ENCODE measurements at places on chromosomes 1 and 21.

DNA sequence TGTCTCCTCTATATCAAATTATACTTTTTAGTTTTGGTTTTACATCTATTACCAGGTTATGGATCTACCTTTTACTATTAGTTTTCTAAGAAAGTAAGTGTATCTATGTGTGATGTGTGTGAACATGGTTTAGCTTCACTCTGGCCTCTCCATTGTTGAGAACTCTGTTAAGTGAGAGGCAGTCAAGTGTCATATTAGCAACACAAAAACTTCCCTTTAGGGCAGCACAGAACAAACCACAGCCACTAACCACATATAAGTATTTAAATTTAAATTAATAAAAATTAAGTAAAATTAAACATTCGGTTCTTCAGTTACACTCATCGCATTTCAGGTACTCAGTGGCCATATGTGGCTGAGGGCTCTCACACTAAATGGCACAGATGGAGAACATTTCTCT, 96.6 kb downstream of the DPYD start:
- no peak overlapping the region for H3K4me3 ChIP-seq
- no peaks in the 10 kb centered on the region for H3K36me3 ChIP-seq
- no peak for DNase-seq
- no peak overlapping the region for H3K27ac ChIP-seq
- H3K27me3 ChIP-seq, result no peaks in the 10 kb centered on the region

GRCh38 chr1:55645270-55645669, 430.1 kb upstream of the USP24 start:
- no peak overlapping the region for H3K27ac ChIP-seq
- H3K27me3 ChIP-seq, result no peaks in the 10 kb centered on the region
- no peaks in the 10 kb centered on the region for H3K4me1 ChIP-seq

DNA sequence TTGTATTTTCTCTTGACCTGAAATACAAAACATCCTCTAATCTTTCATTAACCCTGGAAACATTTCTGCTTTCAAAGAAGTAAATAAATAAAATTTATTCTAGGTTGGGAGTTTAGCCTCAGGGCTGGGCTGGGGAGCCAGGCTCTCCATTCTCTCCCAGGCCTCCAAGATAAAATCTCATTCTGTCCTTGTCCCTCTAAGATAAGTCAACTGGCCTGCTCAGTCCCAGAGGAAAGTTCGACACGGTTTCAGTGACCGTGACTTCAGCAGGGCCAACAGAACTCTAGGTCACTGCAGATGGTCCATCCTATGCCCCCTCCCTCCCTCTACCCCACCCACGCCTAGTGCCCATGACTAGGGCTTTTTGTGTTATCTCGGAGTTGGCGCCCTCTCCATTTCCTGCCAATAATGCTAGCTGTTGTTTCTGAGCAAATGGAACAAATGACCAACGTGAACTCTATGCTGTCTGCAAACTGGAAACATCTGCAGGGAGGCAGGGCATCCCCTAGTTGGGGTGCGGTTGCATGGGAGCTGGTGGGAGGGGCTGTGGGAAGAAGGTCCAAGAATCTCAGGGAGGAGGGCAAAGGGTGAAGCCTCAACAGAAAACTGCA, 10.1 kb upstream of the ADORA3 start:
- no peak overlapping the region for H3K27ac ChIP-seq
- peaks cover 16% of the 10 kb centered on the region for H3K4me1 ChIP-seq
- no peaks in the 10 kb centered on the region for H3K27me3 ChIP-seq
- H3K4me3 ChIP-seq, result no peak overlapping the region

DNA sequence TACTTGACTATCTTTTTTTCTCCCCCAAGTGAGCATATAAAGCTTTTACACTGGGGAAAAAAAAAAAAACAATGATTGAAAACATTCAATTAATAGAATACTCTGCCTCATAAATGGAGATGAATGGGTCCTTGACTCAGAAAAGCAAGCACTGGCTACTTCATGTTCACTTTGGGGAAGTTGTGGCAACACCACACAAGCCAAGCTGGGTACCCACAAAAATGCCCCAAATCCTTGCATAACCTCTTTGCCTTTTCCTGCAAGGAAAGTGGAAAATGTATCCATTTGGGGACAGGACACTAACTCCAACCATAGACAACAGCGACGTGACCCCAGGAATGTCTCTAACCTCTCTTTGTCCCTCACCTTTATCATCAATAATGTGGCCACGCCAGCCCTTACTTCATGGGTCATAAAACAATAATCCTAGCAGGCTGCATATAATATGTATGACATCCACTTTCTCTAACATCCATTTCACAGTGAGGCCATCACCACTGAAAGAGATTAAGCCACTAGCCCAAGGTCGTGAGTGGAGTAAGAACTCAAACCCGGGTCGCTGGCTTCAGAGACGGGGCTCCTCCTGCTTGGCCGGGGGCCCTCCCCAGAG, 2.3 kb downstream of the ECE1 start:
- H3K4me3 ChIP-seq, result no peak overlapping the region
- H3K4me1 ChIP-seq, result no peaks in the 10 kb centered on the region
- H3K27ac ChIP-seq, result peak overlapping the region; percentile 81
- DNase-seq, result no peak
- H3K36me3 ChIP-seq, result no peaks in the 10 kb centered on the region

GRCh38 chr21:25314247-25314646, 293.0 kb downstream of the MRPL39 start:
- no peaks in the 10 kb centered on the region for H3K36me3 ChIP-seq
- no peak overlapping the region for H3K27ac ChIP-seq
- H3K4me1 ChIP-seq, result no peaks in the 10 kb centered on the region
- H3K4me3 ChIP-seq, result no peak overlapping the region
- no peak for DNase-seq

GRCh38 chr1:15680561-15681348, 3.4 kb upstream of the PLEKHM2 start:
- no peaks in the 10 kb centered on the region for H3K36me3 ChIP-seq
- H3K4me1 ChIP-seq, result no peaks in the 10 kb centered on the region
- H3K27me3 ChIP-seq, result no peaks in the 10 kb centered on the region

DNA sequence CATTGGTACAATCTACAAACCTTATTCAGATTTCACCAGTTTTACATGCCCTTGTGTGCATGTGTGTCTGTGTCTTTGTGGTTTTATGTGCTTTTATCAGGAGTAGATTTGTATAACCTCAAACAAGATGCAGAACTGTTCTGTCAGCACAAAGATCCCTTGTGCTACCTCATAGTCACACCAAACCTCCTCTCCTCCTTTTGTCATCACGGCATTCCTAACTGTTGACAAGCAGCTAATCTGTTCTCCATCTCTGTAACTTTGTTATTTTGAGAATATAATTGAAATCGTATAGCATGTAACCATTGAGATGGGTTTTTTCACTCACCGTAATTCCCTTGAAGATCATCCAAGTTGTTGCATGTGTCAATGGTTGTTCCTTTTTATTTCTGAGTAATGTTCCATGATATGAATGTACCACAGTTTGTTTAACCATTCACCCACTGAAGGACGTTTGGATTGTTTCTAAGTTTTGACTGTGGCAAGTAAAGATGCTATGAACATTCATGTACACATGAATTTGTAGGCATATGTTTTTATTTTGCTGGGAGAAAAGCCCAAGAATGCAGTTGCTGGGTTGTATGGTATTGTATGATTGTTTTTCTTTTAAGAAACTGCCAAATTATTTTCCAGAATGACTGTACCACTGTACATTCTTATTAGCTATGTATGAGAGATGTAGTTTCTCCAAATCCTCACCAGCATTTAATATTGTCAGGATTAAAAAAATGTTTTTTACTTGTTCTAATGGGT, 78.1 kb upstream of the B3GALT2 start:
- no peak for DNase-seq
- H3K27me3 ChIP-seq, result no peaks in the 10 kb centered on the region
- H3K36me3 ChIP-seq, result no peaks in the 10 kb centered on the region
- no peak overlapping the region for H3K27ac ChIP-seq

GRCh38 chr1:167166690-167167075, 54.0 kb upstream of the POU2F1 start:
- no peak for DNase-seq
- H3K27me3 ChIP-seq, result no peaks in the 10 kb centered on the region
- no peaks in the 10 kb centered on the region for H3K36me3 ChIP-seq
- H3K4me1 ChIP-seq, result peaks cover 16% of the 10 kb centered on the region

DNA sequence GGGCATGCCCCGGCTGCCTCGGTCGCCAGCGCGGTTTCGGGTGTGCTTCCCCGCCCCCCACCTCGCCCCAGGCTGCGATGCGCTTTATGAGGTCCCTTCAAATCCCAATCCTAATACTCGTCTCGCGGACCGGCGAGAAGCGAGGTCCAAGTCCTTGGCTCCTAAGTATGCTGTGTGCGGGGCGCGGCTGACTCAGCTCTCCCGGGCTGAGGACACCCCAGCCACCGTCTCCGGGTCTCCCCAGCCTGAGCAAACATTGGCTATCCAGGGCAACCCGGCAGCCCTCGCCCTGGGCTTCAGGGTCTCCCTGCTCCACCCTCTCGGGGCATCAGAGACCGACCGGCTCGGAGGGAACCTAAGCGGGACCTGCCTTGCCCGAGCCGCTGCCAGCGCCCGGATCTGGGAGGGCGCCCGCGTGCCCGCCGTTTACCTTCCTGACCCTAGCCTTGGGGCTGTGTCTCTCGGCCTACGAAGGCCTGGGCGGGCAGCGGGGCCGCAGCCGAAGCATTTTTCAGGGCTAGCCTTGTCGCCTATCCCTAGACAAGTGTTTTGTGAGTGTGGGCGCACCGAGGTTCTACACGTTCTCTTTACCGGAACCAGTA, 1.2 kb downstream of the ITPKB start:
- H3K27me3 ChIP-seq, result no peaks in the 10 kb centered on the region
- peak overlapping the region; percentile 86 for H3K4me3 ChIP-seq
- H3K36me3 ChIP-seq, result peaks cover 16% of the 10 kb centered on the region
- H3K4me1 ChIP-seq, result peaks cover 21% of the 10 kb centered on the region
- peak; percentile 77 for DNase-seq

DNA sequence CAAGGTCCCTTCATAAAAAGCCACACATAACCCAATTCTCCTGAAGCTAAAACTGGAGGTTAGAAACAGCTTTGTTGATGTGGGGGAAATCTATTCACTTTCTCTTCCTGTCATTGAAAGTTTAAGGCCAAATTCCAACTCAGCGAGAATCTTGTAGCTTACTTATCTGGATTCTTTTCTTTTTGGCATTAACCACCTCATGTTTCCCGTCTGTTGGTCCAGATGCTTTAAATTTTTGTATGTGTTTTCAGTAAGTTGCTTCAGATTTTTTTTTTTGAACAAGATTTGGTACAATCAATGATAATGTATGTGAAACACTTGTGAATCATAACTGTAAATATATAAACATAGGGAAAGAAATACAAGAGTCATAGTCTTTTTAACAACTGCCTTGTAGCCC, 33.7 kb upstream of the NEK7 start:
- H3K4me1 ChIP-seq, result no peaks in the 10 kb centered on the region
- H3K36me3 ChIP-seq, result no peaks in the 10 kb centered on the region
- DNase-seq, result no peak
- no peaks in the 10 kb centered on the region for H3K27me3 ChIP-seq
- H3K27ac ChIP-seq, result no peak overlapping the region
- H3K4me3 ChIP-seq, result no peak overlapping the region

- H3K36me3 ChIP-seq, result no peaks in the 10 kb centered on the region
- H3K4me3 ChIP-seq, result no peak overlapping the region
- no peaks in the 10 kb centered on the region for H3K4me1 ChIP-seq
- DNase-seq, result no peak
- H3K27me3 ChIP-seq, result no peaks in the 10 kb centered on the region
Measured at GRCh38 chr21:38388203-38388602, 110.1 kb downstream of the ERG start.

GRCh38 chr21:38628349-38628748, 130.1 kb upstream of the ERG start:
- H3K27me3 ChIP-seq, result no peaks in the 10 kb centered on the region
- H3K36me3 ChIP-seq, result no peaks in the 10 kb centered on the region
- DNase-seq, result no peak

- no peaks in the 10 kb centered on the region for H3K36me3 ChIP-seq
- no peak for DNase-seq
- H3K4me1 ChIP-seq, result no peaks in the 10 kb centered on the region
- no peaks in the 10 kb centered on the region for H3K27me3 ChIP-seq
Measured at GRCh38 chr1:247468481-247469140, 10.7 kb upstream of the OR2B11 start.

- no peaks in the 10 kb centered on the region for H3K27me3 ChIP-seq
- H3K27ac ChIP-seq, result no peak overlapping the region
- no peaks in the 10 kb centered on the region for H3K4me1 ChIP-seq
- H3K4me3 ChIP-seq, result no peak overlapping the region
Measured at GRCh38 chr21:28602546-28602945, 390.1 kb downstream of the LTN1 start.

GRCh38 chr1:53057127-53057526, 4.9 kb upstream of the PODN start:
- peaks cover 4% of the 10 kb centered on the region for H3K4me1 ChIP-seq
- peaks cover 10% of the 10 kb centered on the region for H3K27me3 ChIP-seq
- H3K27ac ChIP-seq, result no peak overlapping the region
- no peak overlapping the region for H3K4me3 ChIP-seq

DNA sequence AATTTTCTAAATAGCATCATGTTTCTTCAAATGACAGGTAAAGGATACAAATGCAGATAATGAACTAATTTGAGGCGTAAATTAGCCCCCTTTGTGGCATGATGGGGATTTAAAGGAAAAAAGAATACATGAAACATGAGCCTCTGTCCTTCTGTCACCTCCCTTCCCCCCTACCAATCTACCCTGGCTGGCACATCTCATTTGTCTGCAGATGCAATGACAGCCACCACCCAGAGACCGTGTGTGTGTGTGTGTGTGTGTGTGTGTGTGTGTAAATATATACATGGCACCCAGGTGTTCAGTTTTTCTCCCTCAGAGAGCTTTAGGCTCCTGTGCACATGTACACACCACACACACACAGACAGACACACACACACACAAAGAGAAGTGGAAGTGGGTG, 451.1 kb downstream of the RWDD3 start:
- no peak overlapping the region for H3K27ac ChIP-seq
- H3K36me3 ChIP-seq, result no peaks in the 10 kb centered on the region
- no peak for DNase-seq

- no peak for DNase-seq
- no peak overlapping the region for H3K27ac ChIP-seq
- H3K4me1 ChIP-seq, result no peaks in the 10 kb centered on the region
- H3K36me3 ChIP-seq, result no peaks in the 10 kb centered on the region
- H3K4me3 ChIP-seq, result no peak overlapping the region
- no peaks in the 10 kb centered on the region for H3K27me3 ChIP-seq
Measured at GRCh38 chr1:192521734-192522133, 53.8 kb upstream of the RGS1 start.

GRCh38 chr21:46054451-46054881, 43.4 kb upstream of the COL6A2 start:
- H3K27ac ChIP-seq, result no peak overlapping the region
- H3K4me3 ChIP-seq, result no peak overlapping the region
- DNase-seq, result no peak

- no peaks in the 10 kb centered on the region for H3K4me1 ChIP-seq
- H3K4me3 ChIP-seq, result no peak overlapping the region
- no peak overlapping the region for H3K27ac ChIP-seq
- no peaks in the 10 kb centered on the region for H3K36me3 ChIP-seq
Measured at GRCh38 chr1:205236951-205237475, 9.3 kb downstream of the TMCC2 start.
